ENCODE measurements at places on chromosomes 11 and 22.

DNA sequence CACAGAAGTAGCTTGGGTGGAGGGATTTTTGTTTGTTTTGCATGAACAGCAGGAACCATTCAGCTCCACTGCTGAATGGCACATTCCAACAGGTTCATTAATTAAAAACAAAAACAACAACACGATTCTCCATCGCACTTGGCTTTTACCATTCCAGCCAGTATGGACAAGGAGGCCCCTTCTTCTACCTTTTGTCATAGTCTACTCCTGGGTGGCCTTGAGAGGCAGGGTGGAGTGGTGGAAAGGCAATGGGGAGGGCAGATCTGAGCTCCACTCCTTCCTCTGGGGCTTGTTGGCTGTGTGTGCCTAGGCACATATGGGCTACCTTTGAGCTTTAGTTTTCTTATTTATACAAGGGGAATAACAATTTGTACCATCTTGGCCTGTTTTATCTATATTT, 4.8 kb downstream of the TIMP3 start:
- DNase-seq = no peak

DNA sequence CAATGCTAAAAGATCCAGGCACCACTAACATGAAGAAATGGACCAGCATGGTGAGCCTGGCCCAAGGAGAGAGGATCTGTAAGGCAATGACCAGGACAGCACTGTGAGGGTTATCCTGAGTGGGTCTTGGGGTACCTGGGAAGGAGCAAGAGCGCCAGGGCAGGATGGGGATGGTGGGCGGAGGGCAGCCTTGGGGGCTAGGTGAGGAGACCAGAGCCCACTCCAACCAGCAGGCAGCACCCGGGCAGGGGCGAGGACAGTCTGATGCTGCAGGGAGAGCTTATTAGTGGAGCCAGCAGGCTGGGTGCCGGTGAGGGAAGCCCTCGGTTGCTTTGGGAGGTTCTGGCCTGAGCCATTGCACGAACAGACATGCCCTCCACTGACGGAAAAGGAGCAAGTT, 10.7 kb upstream of the NAP1L4 start:
- no peak for DNase-seq

GRCh38 chr11:43835104-43835503, 45.5 kb upstream of the ALKBH3 start:
- no peak for DNase-seq

GRCh38 chr11:69915501-69916250, 96.5 kb upstream of the FGF3 start:
- DNase-seq = peak; percentile 30

DNA sequence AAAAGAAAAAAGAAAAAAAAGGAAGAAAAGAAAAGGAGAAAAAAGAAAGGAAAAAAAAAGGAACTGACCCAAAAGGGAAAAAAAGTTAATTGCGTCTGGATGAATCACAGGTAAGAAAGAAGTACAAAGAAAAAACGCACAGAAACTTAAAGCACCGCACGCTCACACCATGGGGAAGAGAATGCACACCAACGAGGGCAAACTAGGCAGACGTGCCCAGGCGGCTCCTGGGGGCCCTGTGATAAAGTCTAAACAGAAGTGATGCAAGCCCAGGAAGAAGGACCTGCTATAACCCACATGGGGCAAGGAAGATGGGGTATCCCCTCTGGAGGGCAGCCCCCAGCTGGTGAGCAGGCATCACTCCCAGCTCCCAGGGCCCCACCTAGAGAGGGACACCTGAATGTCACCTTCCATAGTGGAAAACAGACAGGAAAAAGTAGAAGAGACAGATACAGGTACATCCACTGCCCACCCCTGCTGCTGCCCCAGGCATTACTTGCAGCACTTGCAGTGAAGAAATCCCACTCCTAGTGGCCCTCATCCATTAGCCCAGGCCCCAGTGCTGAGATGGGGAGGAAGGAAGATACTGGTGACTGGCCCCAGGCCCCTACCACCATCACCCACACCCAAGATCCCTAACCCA, 28.9 kb downstream of the NAP1L4 start:
- no peak for DNase-seq

- no peak for DNase-seq
Observed at GRCh38 chr11:105757107-105757506, 147.2 kb downstream of the GRIA4 start.

DNA sequence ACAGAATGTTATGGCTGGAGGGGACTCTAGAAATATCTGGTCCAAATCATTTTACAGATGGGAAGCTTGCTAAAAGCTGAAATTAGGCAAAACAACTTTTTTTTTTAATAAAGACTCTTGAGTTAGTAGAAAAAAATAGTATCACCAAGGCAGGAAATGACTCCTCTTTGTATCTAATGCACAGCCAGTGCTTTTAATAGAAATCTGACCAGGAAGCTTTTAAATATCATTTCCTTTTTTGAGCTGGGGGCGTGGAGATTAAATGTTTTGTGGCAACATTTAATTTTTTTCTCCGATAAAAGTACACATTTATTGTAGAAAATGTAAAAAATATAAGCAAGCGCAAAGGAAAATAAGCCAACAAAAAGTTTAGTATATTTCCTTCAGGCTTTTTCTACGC, 22.5 kb downstream of the TRAF6 start:
- no peak for DNase-seq

DNA sequence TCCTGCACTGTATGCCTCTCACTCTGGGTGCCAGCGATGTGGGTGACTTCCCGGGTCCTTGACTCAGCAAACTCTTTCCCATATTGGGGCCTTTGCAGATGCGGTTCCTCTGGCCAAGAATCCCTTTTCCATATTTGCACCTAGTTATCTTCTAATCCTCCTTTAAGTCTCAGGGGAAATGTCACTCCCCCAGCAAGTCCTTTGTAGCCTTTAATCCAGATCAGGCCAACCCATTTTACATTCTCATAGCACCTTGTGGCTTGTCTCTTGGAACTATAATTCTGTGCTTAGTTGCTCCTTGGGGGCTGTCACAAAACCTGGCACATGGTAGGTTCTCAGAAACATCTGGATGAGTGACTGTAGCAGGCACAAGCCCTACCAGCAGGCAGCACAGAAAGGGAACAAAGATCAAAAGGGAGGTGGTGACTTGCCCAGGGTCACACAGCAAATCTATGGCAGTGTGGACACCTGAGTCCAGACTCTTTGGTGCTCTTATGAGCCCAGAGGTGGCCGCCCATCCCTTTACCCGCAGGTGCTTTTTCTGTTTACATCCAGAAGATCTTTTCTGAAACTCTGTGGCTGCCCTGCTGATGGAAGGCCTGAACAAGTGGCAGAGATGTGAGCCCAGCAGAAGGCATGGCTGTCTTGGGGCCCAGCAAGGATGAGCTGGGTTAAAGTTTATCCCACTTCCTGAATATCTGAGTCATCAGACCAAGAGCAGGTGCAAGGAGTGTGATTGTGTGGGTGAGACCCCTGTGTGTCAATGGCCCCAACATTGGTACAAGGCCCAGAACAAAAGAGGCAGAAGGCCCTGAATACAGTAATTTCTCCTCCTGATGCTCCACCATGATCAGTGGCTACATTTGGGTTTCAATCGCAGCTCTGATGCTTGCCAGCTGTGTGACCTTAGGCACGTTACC, 78.6 kb upstream of the GRK3 start:
- DNase-seq = no peak

DNA sequence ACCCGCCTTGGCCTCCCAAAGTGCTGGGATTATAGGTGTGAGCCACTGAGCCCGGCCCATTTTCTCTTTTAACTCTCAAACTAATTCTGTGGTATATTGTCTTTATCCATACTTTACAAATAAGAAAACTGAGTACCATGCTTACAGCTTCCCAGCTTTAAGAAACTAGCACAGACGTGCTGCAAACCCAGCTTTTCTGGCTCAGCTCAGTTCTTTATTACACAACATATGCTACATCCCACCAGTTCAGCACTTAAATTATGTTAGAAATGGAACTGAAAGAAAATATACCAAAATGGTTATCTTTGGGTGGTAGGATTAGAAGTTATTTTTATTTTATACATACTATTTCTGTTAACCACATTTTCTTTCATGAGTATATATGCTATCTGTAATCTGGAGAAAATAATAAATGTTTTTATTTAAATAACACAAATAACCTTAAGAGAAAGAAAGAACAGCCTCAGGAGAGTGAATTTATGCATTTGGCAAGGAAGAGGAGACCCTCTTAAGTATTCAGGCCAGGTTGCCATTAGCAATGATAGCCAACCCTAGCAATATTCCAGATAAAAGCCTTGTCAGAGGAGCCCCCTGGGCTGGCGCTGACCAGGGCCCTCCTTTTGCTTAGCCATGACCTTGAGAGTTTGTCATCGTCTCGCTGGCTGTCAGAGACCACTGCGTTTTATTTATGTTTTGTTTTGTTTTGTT, 33.8 kb downstream of the SLN start:
- no peak for DNase-seq

- no peak for DNase-seq
Observed at GRCh38 chr22:48832592-48832991, 995.1 kb downstream of the BRD1 start.

All from anterior cingulate cortex (tissue), 58 donors.